ENCODE measurements at places on chromosomes 12 and 14.

DNA sequence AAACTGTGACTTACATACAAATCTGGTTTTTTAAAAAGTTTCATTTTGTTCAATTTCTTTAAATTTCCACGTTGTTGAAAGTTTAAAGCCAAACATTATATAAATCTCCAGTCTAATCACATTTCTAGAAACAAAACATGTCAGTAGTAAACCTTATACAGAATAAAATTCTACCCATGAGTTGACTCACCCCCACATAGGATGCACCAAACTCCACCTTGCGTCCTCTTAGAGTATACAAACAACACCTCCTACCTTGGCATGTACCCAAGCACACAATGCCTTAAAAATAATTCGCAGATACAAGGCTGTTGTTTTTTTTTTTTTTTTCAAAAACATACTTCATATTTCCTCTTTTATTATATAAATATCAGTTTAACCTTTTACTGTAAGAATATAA is 3.3 kb downstream of the FBXL14 start:
- DNase-seq: no peak

GRCh38 chr12:90449611-90450010 is 505.4 kb downstream of the CCER1 start:
- DNase-seq: no peak

GRCh38 chr14:44396226-44396625 is 110.9 kb downstream of the FSCB start:
- no peak for DNase-seq

GRCh38 chr12:99157946-99158345 is 489.6 kb upstream of the GARIN6 start:
- DNase-seq: no peak

- no peak for DNase-seq
Measured at GRCh38 chr12:120130011-120130410, 13.5 kb upstream of the RAB35 start.

DNA sequence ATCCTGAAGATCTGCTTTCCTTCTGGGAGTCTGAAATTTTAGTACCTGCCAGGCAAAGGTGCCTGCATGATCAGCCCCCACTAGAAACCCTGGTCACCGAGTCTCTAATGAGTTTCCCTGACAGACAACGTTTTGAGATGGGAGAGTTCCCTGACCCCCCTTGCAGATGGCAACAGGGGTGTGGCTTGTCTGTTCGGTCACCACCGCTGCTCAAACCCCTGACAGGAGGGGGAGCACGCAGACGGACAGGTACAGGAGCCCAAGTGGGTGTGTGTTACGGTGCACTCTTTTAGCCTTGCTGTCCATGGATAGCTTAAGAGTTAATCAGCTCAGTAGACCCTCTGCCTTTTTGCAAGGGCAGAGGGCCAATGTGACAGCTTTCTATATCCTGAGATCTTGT is 19.3 kb upstream of the CDKN3 start:
- no peak for DNase-seq
